IPS DF 19.7 (cell line): ENCODE measurements at places on chromosomes 3 and 15.
A peak's percentile ranks its signal among the peaks of the same experiment; 100 is the strongest.

GRCh38 chr15:85752491-85752961 is 42.2 kb downstream of the KLHL25 start:
- no peak for DNase-seq

GRCh38 chr3:66822186-66823008 is 175.7 kb upstream of the KBTBD8 start:
- DNase-seq = peak; percentile 70

DNA sequence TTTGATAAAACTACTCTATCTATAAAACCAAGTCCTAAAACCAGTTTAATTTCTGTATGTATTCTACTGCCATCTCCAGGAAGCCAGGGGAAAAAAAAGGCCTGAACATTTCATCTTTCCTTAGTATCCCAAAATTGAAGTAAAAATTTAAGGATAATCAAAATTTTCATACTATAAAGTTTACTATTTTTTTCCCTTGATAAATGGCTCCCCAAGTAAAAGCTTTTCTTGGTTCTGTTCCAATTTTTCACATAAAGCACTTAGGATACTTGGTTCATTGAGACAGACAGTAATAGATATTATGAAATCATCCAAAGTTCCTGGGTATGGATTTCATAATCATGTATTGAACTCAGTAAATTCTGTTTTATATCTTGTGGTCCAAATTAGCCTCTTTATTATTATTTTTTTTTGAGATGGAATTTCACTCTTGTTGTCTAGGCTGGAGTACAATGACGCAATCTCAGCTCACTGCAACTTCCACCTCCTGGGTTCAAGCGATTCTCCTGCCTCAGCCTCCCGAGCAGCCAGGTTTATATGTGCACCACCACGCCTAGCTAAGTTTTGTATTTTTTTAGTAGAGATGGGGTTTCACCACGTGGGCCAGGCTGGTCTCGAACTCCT is 34.5 kb downstream of the ICE2 start:
- DNase-seq = no peak

- no peak for DNase-seq
Observed at GRCh38 chr3:56321383-56321782, 146.9 kb downstream of the ERC2 start.

DNA sequence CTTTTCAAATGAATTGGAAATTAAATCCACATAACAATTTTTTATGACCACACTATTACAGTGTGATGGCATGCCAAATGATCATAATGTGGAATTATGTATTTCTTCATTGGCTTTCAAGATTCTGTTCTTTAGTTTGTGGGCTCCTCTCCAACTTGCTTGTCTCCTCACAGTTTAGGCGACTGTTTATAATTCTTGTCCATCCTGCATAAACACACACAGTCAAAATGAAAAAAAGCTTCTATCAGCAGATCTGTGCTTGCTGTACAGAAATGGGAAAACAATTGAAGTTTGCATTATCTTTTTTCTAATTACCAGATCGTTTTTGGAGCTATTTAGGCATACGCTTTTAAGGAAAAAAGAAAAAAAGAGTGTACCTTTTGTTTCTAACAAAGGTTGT is 37.0 kb downstream of the OPA1 start:
- DNase-seq = no peak

- no peak for DNase-seq
Observed at GRCh38 chr3:150371741-150372254, 36.3 kb upstream of the TSC22D2 start.

- no peak for DNase-seq
Observed at GRCh38 chr15:85785887-85786780, 8.6 kb downstream of the KLHL25 start.

GRCh38 chr15:36577082-36577481 is 2.3 kb upstream of the CDIN1 start:
- DNase-seq = no peak
